ENCODE measurements at places on chromosomes 1 and 21.

- DNase-seq, result no peak
Measured at GRCh38 chr1:182185842-182186756, 124.6 kb upstream of the ZNF648 start.

DNA sequence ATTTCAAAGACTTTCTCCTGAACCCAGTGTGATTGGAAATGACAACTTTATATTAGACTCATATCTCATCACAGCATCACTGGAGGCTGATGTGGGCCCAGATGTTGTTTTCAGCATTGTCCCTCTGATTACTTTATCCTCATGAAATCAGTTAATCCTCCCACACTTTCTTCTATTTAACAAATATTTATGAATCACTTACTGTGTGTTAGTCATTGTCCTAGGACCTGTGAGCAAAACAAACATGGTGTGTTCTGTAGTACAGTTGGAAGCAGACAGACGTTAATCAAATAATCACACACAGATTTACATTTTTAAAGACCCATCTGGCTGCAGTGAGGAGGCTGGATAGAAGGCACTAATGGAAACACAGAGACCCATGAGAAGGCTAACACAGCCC is 383.7 kb downstream of the PRDM2 start:
- DNase-seq, result no peak

GRCh38 chr21:38036016-38036415 is 119.8 kb upstream of the KCNJ6 start:
- DNase-seq, result no peak

- no peak for DNase-seq
Measured at GRCh38 chr1:82284213-82284612, 483.5 kb downstream of the ADGRL2 start.

DNA sequence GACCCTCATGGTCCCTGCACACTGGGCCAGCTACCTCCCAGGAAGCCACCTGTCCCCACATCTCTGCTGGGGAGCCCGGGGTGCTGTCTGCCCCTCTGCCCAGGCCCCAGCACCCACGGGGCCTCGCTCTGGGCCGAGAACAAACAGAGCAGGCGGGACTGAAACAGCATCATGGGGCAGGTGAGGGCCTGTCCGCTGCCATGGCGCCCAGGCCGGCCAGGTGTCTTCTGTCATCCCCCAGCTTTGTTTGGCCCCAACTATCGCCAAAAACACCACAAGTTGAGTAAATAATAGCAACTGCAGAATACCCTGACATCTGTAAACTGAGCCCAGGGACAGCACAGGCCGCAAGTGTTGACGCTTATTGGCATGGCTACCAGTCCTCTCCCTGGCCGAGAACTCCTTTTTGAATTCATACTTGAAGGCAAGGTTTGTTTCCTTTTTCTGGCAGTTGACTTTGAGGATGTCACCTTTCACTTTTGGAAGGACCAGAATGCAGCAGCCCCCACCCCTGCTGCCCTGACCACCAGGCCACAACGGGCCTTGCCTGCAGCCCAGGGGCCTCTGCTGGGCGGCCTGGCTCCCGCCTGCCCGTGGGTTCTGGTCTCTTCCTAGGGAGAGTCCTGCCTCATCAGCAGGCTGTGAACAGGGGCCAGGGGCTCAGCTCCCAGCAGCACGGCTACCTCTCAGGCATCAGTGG is 152.7 kb downstream of the CASZ1 start:
- no peak for DNase-seq

DNA sequence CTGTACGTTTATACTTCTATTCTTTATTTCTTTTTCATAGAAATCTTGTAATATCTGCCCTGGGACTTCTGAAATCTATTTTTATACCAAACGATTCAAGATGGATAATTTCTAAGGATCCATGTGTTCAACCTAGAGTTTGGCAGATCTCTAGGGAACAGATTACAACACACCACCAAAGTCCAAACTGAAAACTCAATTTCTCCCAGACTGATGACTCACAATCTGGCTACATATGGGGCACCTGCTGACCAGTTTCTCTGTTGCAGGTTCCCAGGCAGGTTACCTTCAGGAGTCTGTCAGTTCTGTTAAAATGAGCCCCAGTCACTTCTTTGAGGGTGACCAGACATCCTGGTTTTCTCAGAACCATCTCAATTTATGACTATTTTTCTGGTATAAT is 439.4 kb downstream of the GPATCH2 start:
- DNase-seq, result no peak

- DNase-seq, result no peak
Measured at GRCh38 chr1:28971980-28972771, 57.8 kb downstream of the EPB41 start.

- no peak for DNase-seq
Measured at GRCh38 chr1:86382878-86383277, 13.2 kb downstream of the ODF2L start.

GRCh38 chr1:45952072-45952471 is 148.7 kb downstream of the MAST2 start:
- DNase-seq, result no peak

GRCh38 chr1:238681451-238681850 is 704.9 kb upstream of the CHRM3 start:
- no peak for DNase-seq

- no peak for DNase-seq
Measured at GRCh38 chr1:85128316-85128715, 72.5 kb downstream of the SYDE2 start.

- DNase-seq, result no peak
Measured at GRCh38 chr1:67747671-67748546, 62.9 kb downstream of the GADD45A start.

GRCh38 chr1:38508232-38508631 is 351.3 kb downstream of the RRAGC start:
- DNase-seq, result no peak

- no peak for DNase-seq
Measured at GRCh38 chr1:29394521-29395225, 158.4 kb downstream of the PTPRU start.

GRCh38 chr21:41851090-41851790 is 27.9 kb downstream of the PRDM15 start:
- DNase-seq, result peak; percentile 25

GRCh38 chr1:230979389-230979716 is 459 bp downstream of the ARV1 start:
- no peak for DNase-seq

DNA sequence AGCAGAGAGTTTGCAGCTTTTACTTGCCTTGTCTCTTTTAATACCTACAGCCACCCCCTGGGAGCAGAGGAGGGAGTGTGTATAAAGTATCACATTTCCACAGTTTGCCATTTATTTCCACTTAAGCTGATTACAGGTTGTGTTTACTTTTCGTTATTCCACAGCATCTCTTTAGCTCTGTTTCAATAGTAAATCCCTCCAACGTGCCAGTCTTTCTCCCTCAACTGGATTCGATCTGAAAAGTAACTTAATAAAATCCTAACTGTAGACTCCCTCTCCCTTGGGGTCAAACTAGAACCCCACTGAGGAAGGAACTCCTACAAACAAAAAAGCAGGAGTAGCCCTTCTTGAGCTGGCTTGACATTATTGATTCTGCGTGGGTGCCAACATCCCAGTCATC is 3.1 kb upstream of the FCGR2A start:
- peak; percentile 40 for DNase-seq

GRCh38 chr1:156845055-156845952 is 13.6 kb downstream of the INSRR start:
- no peak for DNase-seq

GRCh38 chr1:178023181-178023618 is 53.3 kb upstream of the SEC16B start:
- no peak for DNase-seq

DNA sequence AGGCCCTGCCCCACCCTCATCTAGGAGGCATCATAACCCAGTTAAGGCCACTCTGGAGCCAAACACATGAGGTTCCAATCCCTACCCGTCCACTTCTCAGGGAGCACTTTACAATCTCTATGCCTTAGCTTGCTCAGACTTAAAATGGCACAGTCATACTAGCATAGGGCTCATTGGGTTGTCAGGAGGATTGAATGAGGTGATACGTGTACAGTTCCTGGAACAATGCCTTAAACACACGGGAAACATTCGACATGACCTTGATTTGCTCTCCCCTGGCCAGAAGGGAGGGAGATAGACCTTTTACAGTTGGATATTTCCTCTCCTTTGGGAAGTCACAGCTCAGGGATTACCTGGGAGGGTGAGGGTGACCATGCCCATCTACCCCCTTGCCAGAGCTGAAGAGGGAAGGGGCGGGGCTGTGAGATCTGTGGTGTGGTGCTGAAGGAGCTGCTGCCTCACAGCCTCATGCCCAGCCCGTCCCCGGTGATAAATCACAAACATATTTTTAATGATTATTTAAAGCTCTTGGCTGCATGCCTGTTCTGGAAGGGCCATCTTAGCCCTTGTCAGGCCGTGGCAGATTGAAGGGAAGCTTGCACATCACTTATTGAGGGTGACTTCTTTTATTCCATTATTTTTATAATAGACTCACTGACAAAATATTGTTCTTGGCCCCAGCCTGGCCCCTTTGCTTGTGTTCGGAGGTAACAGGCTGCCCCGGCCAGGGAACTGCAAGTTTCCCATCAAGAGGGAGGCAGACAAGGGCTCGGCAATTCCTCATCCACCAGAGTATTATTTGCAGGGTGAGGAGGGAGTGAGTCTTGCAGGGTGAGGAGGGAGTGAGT is 83.4 kb downstream of the FOXD2 start:
- DNase-seq, result no peak

GRCh38 chr1:97938285-97938642 is 17.4 kb upstream of the DPYD start:
- no peak for DNase-seq

- no peak for DNase-seq
Measured at GRCh38 chr1:230043081-230043480, 24.0 kb upstream of the GALNT2 start.

GRCh38 chr1:171852272-171852671 is 11.0 kb downstream of the DNM3 start:
- DNase-seq, result no peak

- DNase-seq, result peak; percentile 23
Measured at GRCh38 chr1:60573121-60573520, 499.6 kb upstream of the C1orf87 start.

DNA sequence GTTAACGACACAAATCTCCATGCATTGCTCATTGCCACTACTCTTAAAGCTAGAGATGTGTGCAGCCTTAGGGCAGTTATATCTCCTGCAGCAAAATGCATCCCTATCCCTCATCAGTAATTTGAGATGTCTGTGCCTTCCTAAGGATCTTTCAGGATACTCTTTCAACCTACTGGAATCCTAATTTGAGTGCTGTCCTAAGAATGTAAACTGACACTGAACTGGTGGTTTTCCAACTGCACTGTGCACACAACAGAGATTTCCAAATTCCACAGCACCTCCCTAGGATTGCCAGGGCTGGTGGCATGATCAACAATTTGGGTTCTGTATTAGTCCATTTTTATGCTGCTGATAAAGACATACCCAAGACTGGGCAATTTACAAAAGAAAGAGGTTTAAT is 193.9 kb downstream of the LTN1 start:
- DNase-seq, result no peak
